ENCODE measurements at places on chromosomes 3 and 15.
A peak's percentile ranks its signal among the peaks of the same experiment; 100 is the strongest.

DNA sequence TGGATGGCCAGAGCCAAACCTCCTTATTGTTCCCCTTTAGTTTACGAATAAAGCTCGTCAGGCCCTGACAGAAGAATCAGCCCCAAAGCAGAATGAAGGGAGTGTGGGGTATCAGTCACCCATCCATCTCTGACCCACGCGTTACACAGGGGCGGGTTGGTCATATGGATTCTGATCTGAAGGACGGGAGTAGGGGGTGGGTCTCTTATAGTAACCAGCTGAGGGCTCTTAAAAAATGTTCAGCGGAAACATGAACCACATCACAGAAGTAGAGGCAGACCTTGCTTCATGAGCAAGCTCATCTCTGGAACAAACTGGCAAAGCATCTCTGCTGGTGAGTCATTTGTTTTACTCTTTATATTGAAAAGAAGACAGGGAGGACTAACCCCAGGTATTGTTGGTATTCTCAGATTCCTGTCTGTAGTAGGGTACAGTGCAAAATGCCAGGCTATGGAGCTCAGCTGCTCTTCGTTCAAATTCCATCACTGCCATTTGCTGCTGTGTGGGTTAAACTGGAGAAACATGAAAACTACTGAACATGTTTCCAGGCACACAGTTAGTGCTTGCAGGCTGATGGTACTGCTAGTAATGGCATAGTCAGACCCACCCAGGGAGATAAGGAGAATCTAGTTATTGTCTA lies at the start of gene CXCR6:
Gene CXCR6, plus strand, starts transcription at position 258 of the 640 bp plus-strand sequence. CDS start 3,018 bp downstream, outside the sequence.
- DNase-seq = no peak

- peak; percentile 50 for DNase-seq
Measured at GRCh38 chr15:52183562-52184173, 7.5 kb downstream of the GNB5 start.

- DNase-seq = no peak
Measured at GRCh38 chr3:146896711-146897110, 291.6 kb upstream of the PLSCR5 start.

DNA sequence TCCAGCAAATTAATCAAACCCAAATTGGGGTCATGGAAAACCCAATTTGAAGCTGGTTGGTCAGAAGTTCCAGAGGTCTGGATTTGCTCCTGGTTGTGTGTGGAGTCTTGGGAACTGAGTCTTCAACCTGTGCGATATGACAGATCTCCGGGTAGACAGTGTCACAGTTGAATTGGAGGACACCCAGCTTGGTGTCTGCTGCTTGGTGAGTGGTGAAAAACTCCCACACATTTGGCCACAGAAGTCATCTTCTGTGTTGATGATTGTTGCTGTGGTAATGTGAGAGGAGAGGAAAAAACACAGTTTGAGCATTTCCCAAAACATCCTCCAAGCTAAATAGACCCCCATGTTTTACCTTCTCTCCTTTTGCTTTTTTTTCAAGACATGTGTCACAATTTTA lies 218.1 kb downstream of the TP63 start:
- DNase-seq = no peak

GRCh38 chr15:42172475-42172874 lies 16.0 kb upstream of the PLA2G4F start:
- no peak for DNase-seq

GRCh38 chr3:49412632-49413337 lies 562 bp downstream of the TCTA start:
- no peak for DNase-seq

- DNase-seq = no peak
Measured at GRCh38 chr3:160830796-160831195, 74.8 kb downstream of the PPM1L start.

GRCh38 chr15:85422607-85423006 lies 42.2 kb downstream of the AKAP13 start:
- DNase-seq = no peak

DNA sequence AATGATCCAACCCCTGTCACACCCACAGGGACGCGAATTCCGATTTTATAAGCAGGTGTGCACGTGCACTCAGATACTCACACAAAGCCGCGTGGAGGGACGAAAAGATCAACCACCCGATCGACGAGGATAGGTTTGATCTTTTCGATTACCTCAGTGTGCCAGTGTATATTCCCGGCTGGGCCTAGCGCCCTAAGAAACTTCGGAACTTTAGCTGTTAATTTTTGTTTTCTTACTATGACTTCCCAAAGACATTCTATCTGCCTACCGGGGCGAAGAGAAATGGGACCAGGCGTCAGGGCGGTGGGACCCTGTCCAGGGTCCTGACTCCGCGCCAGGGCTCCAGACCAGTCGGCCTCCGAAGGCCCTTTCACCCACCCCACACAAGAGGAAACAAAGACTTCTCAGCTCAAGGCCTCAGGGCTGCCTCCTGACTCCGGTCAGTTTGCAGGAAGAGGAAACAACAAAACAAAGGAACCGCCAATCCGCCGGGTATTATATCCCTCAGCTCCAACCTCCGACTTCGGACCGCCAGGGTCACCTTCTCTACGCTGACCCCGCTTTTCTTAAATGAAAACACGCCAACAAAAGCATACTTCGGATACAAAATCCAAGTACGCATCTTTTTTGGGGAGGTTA lies 6.8 kb downstream of the ONECUT1 start:
- no peak for DNase-seq

- no peak for DNase-seq
Measured at GRCh38 chr15:45884755-45885445, 250.1 kb downstream of the SQOR start.
